Karpas-422 (cell line): ENCODE measurements at places on chromosomes 5 and 9.

DNA sequence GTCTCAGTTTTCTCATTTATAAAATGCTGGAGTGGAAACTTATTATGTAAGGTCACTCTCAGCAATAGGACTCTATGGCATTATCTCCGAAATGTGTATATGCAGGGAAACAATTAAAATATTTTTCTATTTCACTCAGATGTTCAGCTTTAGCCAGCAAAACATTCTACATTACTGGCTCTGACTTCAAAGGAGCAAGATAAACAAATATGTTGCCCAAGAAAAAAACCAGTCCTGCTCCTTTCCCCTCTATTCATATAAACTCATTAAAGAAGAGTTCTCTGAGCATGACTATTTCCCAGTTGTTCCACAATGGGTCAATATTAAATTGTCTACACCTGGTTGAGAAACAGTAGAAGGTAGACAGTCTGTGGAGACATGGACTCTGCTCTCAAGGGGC lies 155.0 kb downstream of the NPR3 start:
- H3K36me3 ChIP-seq, result no peaks in the 10 kb centered on the region
- no peaks in the 10 kb centered on the region for H3K4me1 ChIP-seq
- H3K27me3 ChIP-seq, result no peaks in the 10 kb centered on the region
- H3K27ac ChIP-seq, result no peak overlapping the region
- no peak for DNase-seq

DNA sequence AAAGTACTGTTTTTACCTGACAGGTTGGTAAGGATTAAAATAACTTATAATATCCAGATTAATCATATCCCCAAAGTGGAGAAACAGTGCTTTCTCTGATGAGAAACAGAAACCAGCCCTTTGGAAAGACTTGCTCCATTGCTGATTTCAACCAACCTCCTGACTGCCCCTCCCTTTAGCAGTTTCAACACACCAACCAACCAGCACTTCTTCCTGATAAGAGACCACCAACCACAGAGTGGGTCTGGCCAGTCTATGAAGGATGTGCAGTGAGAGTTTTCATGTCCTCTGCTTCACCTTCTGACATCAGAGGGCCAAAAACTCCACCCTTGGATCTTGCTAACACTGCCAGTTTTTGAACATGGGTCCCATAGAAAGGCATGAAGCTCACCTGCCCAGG lies 28.1 kb downstream of the RIGI start:
- no peak overlapping the region for H3K4me3 ChIP-seq
- H3K4me1 ChIP-seq, result no peaks in the 10 kb centered on the region
- H3K36me3 ChIP-seq, result peaks cover 7% of the 10 kb centered on the region; the same call in 1 of the 2 replicates
- no peaks in the 10 kb centered on the region for H3K27me3 ChIP-seq
- no peak overlapping the region for H3K27ac ChIP-seq

DNA sequence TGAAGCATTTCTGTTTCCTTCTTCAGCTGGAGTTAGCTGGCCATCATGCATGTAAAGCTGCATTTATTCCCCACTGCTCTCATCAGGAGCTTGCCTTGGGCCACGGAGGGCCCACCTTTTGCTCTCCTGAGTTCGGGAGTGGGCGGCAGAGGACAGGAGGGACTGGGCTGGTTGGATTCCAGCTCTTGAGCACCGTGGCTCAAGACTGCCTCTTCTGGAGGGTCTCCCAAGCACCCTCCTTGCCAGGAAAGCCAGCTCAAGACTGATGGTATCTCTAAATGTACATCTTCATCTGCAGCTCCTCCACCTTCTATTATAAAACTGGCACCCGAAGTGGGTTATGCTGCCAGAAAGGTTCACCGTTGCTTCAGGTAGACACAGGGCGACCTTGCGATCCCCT lies 399.6 kb upstream of the IRX1 start:
- H3K27me3 ChIP-seq, result no peaks in the 10 kb centered on the region
- no peaks in the 10 kb centered on the region for H3K36me3 ChIP-seq
- no peak overlapping the region for H3K4me3 ChIP-seq
- no peak for DNase-seq

DNA sequence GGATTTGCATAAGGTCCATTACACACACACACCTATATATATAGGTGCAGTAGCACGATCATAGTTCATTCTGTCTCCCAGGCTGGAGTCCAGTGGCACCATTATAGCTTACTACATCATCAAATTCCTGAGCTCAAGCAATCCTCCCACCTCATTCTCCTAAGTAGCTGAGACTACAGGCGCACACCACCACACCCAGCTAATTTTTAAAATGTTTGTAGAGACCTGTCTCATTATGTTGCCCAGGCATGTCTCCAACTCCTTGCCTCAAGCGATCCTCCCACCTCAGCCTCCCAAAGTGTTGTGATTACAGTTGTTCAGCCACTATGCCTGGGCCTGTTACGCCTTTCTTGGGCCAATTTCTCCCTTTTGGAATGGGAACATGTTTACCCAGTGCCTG lies 39.7 kb downstream of the DNAJB5 start:
- no peaks in the 10 kb centered on the region for H3K27me3 ChIP-seq
- DNase-seq, result no peak
- H3K36me3 ChIP-seq, result peaks cover 8% of the 10 kb centered on the region; the same call in 1 of the 2 replicates
- H3K4me3 ChIP-seq, result no peak overlapping the region
- peaks cover 30% of the 10 kb centered on the region for H3K4me1 ChIP-seq

- no peaks in the 10 kb centered on the region for H3K27me3 ChIP-seq
- H3K4me3 ChIP-seq, result no peak overlapping the region
- no peaks in the 10 kb centered on the region for H3K4me1 ChIP-seq
Measured at GRCh38 chr5:33936004-33936380, 194 bp upstream of the RXFP3 start.

DNA sequence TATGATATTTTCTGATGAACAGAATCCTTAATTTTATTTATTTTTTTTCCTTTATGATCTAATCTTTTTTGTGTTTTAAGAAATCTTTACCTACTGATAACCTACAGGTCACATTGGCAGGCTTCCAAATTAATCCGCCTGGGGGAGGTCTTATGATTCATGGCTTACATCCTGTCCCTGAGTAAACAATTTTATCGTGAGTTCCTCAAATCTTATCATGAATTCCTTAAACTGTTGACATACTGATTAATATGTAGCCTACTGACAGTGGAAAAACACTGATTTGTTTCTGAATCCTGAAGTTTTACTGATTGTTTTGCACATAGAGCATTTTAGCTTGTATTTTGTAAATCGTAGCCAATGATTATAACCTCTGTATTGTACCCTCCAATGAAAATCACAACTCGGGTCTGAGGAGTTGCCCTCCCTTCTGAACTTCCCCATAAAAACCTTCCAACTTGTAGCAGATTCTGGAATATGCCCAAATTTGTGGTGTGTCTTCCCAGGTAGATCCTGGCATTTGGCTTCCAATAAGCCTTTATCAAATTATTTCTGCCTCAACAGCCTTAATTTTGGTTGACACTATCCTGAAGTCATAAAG lies 105.6 kb downstream of the VCAN start:
- no peak for DNase-seq
- no peaks in the 10 kb centered on the region for H3K4me1 ChIP-seq
- H3K27me3 ChIP-seq, result no peaks in the 10 kb centered on the region
- no peak overlapping the region for H3K4me3 ChIP-seq

- H3K36me3 ChIP-seq, result no peaks in the 10 kb centered on the region
- H3K27ac ChIP-seq, result no peak overlapping the region
- H3K27me3 ChIP-seq, result no peaks in the 10 kb centered on the region
Measured at GRCh38 chr5:116573279-116573701, 1.3 kb downstream of the SEMA6A start.

DNA sequence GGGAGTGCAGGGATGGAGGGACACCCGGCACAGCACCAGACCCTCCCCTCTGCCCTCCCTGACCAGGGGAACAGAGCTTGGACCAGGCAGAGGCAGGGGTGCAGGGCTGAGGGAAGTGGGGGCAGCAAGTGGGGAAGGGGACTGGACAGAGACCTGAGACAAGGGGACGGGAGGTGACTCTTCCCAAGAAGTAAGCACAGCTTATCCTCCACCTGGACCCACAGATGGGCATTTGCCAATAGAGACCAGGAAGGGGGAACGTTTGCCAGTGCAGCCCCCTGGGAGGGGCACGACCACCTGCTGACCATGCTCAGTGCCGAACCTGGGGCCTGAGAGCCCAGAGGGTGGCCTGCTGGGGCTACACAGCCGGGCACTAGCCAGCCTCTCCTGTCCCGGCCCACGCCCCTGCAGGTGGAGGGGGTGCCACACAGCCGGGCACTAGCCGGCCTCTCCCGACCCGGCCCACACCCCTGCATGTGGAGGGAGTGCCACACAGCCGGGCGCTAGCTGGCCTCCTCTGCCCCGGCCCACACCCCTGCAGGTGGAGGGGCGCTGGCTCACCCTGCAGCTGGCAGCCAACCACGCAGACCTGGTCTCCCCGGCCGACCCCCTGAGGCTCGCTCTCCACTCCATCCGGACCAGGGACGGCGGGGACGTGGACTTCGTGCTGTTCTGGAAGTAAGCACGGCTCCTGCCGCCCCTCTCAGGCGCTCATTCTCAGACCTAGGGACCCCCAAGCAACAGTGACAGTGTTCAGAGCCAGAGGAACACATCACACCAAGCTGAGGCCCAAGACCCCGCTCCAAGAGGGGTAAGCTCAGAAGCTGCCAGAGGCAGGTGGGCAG lies 24.3 kb downstream of the GLT6D1 start:
- H3K4me1 ChIP-seq, result no peaks in the 10 kb centered on the region

GRCh38 chr9:137494550-137495351 lies 35.6 kb upstream of the NSMF start:
- H3K4me1 ChIP-seq, result no peaks in the 10 kb centered on the region

GRCh38 chr5:151780348-151780747 lies 8.6 kb downstream of the G3BP1 start:
- DNase-seq, result no peak
- H3K36me3 ChIP-seq, result peaks cover 53% of the 10 kb centered on the region
- H3K27me3 ChIP-seq, result no peaks in the 10 kb centered on the region
- H3K4me3 ChIP-seq, result no peak overlapping the region
- H3K27ac ChIP-seq, result no peak overlapping the region
- peaks cover 66% of the 10 kb centered on the region for H3K4me1 ChIP-seq

- no peaks in the 10 kb centered on the region for H3K27me3 ChIP-seq
- H3K4me3 ChIP-seq, result no peak overlapping the region
- H3K36me3 ChIP-seq, result no peaks in the 10 kb centered on the region
- H3K27ac ChIP-seq, result no peak overlapping the region
Measured at GRCh38 chr5:92552206-92553160, 1028.5 kb downstream of the NR2F1-AS1 start.

DNA sequence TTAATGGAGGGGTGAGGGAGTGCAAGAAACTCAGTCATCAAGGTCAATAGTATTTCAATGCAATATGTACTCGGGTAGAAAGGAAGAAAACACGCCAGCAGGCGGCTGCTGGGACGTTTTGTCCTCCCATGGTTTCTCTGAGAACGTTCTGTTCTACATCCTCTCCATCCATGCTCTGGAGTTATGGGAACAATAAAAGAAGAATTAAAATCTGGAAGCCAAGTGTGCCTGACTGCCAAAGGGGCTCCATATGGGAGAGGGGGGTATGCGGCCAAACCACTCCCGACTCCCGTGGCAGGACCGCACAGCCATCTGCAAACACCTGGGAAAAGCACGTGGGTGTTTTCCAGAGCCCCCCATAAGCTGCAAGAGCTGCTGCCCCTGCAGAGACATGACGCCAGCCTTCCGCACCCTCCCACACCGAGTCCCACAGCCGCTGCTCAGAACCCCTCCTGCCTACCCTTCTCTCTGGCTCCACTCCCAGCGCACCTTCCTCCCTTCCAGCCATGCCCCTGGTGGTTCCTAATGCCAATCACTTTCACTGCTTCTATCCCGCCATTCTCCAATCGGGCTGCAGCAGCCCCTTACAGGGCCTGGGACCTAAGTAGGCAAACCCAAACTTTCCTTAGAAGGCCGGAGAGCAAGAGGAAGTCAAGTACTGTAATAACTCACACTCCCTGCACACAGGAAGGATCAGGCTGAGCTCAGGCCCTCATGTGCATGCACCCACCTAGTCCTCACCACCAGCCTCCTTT lies 241.6 kb downstream of the SYK start:
- H3K4me1 ChIP-seq, result no peaks in the 10 kb centered on the region
- no peak overlapping the region for H3K27ac ChIP-seq
- DNase-seq, result no peak
- no peak overlapping the region for H3K4me3 ChIP-seq
